ENCODE measurements at places on chromosomes 13 and 19.

GRCh38 chr19:54201172-54201701, 579 bp downstream of the RPS9 start:
- peak overlapping the region; percentile 53 for H3K4me3 ChIP-seq
- H3K27me3 ChIP-seq = no peaks in the 10 kb centered on the region
- peak overlapping the region; percentile 92 for H3K27ac ChIP-seq
- H3K36me3 ChIP-seq = peaks cover 40% of the 10 kb centered on the region
- DNase-seq = no peak
- H3K4me1 ChIP-seq = peaks cover 7% of the 10 kb centered on the region

DNA sequence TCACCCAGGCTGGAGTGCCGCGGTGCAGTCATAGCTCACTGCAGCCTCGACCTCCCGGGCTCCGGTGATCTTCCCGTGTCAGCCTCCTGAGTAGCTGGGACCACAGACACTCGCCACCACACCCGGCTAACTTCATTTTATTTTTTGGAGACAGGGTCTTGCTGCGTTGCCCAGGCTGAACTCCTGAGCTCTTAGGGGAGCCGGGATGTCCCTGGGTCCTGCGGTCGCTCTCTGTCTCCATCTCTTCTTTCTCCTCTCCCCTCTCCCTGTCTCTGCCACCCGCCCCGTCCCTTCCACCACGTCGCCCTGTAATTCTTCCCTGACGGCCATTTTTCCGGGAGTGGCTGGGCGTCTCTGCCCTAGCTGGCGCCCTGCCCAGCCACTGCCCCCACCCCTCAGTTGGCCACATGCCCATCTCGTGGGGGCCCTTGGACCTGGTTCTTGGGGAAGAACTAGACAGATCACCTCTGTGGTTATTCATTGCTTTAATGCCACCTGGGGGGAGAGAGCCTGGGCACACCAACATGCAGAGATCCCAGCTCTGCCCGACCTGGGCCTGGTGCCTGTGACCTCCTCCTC, 18.9 kb downstream of the ARID3A start:
- H3K4me1 ChIP-seq = peaks cover 9% of the 10 kb centered on the region
- no peaks in the 10 kb centered on the region for H3K27me3 ChIP-seq
- H3K27ac ChIP-seq = no peak overlapping the region
- H3K36me3 ChIP-seq = peaks cover 44% of the 10 kb centered on the region
- DNase-seq = no peak

DNA sequence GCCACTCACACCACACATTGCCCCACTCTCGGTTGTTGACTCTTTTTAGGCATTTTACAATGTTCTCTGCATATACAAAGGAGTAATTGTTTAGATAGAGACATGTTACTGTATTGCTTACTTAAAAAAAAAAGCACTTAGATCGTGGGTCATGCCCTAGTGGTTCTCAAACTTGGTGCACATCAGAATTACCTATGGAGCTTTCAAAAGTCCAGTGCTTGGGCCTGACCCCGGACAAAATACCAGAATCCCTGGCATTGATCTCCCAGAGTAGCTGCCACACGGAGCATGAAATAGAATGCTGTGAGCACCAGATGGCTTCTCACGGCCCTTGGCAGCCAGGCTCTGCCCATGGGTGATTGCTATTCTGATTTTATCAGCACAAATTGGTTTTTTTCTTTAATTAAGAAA, 20.0 kb downstream of the ACP7 start:
- DNase-seq = no peak
- H3K4me3 ChIP-seq = no peak overlapping the region
- H3K27me3 ChIP-seq = peaks cover 12% of the 10 kb centered on the region
- H3K27ac ChIP-seq = no peak overlapping the region
- H3K36me3 ChIP-seq = no peaks in the 10 kb centered on the region

DNA sequence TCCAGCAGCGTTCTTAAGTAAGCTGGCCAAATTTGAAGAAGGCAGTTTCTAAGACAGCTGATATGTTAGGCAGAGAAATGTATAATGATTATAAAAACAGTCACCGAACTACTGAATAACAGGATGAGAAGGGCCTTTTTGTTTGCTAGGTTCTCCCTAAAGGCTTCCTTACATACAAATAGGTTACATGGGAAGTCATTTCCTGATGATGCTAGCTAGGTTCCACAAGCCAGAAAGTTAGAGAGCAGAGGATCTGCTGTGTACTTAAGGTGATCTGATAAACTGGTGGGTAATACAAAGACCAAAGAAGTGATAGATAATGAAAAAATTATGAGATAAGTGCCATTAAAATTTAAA, 139.7 kb downstream of the VWA8 start:
- peaks cover 2% of the 10 kb centered on the region for H3K4me1 ChIP-seq
- no peak overlapping the region for H3K27ac ChIP-seq
- H3K36me3 ChIP-seq = no peaks in the 10 kb centered on the region

- no peak overlapping the region for H3K4me3 ChIP-seq
- no peaks in the 10 kb centered on the region for H3K27me3 ChIP-seq
- DNase-seq = no peak
- H3K36me3 ChIP-seq = no peaks in the 10 kb centered on the region
- H3K4me1 ChIP-seq = no peaks in the 10 kb centered on the region
Observed at GRCh38 chr13:93216122-93216521, 10.5 kb upstream of the GPC6 start.

GRCh38 chr13:76778853-76779252, 107.4 kb downstream of the KCTD12 start:
- H3K4me3 ChIP-seq = no peak overlapping the region
- no peak for DNase-seq
- H3K4me1 ChIP-seq = peaks cover 3% of the 10 kb centered on the region
- H3K36me3 ChIP-seq = no peaks in the 10 kb centered on the region

GRCh38 chr13:94947965-94948371, 235.6 kb upstream of the SOX21 start:
- no peak overlapping the region for H3K4me3 ChIP-seq
- no peaks in the 10 kb centered on the region for H3K36me3 ChIP-seq
- H3K27me3 ChIP-seq = no peaks in the 10 kb centered on the region
- no peak overlapping the region for H3K27ac ChIP-seq

DNA sequence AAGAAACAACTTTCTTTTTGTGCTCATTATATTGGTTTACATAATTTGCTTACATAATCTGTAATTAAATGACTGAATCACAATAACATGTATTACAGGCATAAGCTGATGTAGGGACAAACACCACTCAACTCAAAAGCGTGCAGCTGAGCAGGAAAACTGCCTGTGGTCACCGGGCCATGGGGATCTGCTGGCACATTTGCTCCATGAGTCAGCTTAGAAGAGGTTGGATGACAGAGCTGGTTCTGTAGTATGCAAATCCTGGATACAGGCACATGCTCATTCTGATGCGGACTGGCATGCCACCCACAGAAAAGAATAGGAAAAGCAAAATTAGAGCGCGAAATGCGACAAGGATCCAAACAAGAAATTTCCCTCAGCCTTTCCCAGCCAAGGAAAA, 128.6 kb downstream of the USP12 start:
- no peak overlapping the region for H3K4me3 ChIP-seq
- H3K36me3 ChIP-seq = no peaks in the 10 kb centered on the region
- DNase-seq = peak; percentile 98

- H3K4me1 ChIP-seq = no peaks in the 10 kb centered on the region
- no peaks in the 10 kb centered on the region for H3K36me3 ChIP-seq
- H3K27me3 ChIP-seq = peaks cover 41% of the 10 kb centered on the region
- H3K4me3 ChIP-seq = peak within 1 kb of the TSS; percentile 30
Observed at GRCh38 chr19:408902-409515, at the start of gene C2CD4C. Gene C2CD4C, minus strand, starts transcription at chr19:409147. Its CDS starts 786 bp downstream, at chr19:408361.

GRCh38 chr19:29062475-29063435, 150.2 kb downstream of the UQCRFS1 start:
- H3K4me3 ChIP-seq = no peak overlapping the region
- no peaks in the 10 kb centered on the region for H3K36me3 ChIP-seq
- H3K27me3 ChIP-seq = no peaks in the 10 kb centered on the region
- no peak overlapping the region for H3K27ac ChIP-seq
- no peak for DNase-seq
- H3K4me1 ChIP-seq = no peaks in the 10 kb centered on the region

DNA sequence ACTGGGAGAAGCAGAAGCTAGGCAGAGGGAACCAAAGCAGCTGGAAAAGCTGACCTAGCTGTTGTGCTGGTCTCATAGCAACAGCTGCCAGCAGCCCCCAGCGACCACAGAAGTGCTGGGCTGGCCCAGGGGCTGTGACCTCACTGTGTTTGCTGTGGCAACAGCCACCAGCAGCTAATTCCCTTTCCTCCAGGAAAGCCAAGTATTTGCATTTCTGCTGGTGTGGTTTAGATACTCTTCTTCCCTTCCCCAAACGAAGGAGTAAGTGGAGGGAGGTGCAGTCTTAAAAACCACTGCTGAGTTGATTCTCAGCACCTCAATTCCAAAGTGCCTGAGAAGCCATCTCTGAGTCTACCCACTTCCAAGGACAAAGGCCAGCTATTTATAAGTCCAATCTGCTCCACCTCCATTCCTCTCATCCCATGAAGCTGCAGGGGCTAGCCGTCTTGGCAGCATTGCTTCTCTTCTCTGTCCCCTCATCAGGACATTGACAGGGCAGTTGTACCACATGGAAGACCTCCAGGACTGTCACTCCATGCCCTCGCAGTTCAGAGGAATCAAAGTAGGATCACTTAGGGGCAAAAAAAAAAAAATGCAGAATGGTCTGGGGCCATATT, 11.5 kb upstream of the CCDC97 start:
- no peaks in the 10 kb centered on the region for H3K27me3 ChIP-seq
- peaks cover 77% of the 10 kb centered on the region for H3K36me3 ChIP-seq
- H3K4me3 ChIP-seq = no peak overlapping the region
- peaks cover 24% of the 10 kb centered on the region for H3K4me1 ChIP-seq
- DNase-seq = peak; percentile 82

- no peak overlapping the region for H3K27ac ChIP-seq
- H3K4me1 ChIP-seq = no peaks in the 10 kb centered on the region
- H3K36me3 ChIP-seq = no peaks in the 10 kb centered on the region
- H3K4me3 ChIP-seq = no peak overlapping the region
- peaks cover 3% of the 10 kb centered on the region for H3K27me3 ChIP-seq
Observed at GRCh38 chr19:31501427-31502195, 152.4 kb upstream of the TSHZ3 start.

- no peak overlapping the region for H3K27ac ChIP-seq
- DNase-seq = no peak
- H3K36me3 ChIP-seq = peaks cover 3% of the 10 kb centered on the region
- no peak overlapping the region for H3K4me3 ChIP-seq
Observed at GRCh38 chr13:49428041-49428763, 15.7 kb downstream of the CAB39L start.

GRCh38 chr13:52048516-52048915, 24.0 kb downstream of the UTP14C start:
- no peaks in the 10 kb centered on the region for H3K4me1 ChIP-seq
- no peak overlapping the region for H3K4me3 ChIP-seq
- H3K36me3 ChIP-seq = no peaks in the 10 kb centered on the region
- H3K27me3 ChIP-seq = no peaks in the 10 kb centered on the region
- no peak overlapping the region for H3K27ac ChIP-seq
- DNase-seq = peak; percentile 41

DNA sequence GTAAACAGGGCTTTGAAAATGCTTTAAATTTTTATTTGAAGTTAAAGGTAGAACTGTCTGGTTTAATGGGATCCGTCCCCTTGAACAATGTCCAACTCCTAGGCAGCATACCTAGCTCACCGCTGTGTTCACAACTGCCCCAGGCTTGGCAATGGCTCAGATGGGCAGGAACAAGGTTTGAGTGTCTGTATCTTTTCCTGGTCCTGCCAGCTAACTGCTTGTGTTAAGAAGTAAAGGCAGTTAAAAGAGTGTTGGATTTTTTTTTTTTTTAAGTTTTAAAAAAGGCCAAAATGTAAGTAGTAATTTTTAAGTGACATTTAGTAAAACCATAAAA, 66.7 kb upstream of the FNDC3A start:
- no peaks in the 10 kb centered on the region for H3K4me1 ChIP-seq
- no peaks in the 10 kb centered on the region for H3K36me3 ChIP-seq
- H3K27me3 ChIP-seq = peaks cover 1% of the 10 kb centered on the region
- no peak overlapping the region for H3K4me3 ChIP-seq
- DNase-seq = no peak
- H3K27ac ChIP-seq = no peak overlapping the region

DNA sequence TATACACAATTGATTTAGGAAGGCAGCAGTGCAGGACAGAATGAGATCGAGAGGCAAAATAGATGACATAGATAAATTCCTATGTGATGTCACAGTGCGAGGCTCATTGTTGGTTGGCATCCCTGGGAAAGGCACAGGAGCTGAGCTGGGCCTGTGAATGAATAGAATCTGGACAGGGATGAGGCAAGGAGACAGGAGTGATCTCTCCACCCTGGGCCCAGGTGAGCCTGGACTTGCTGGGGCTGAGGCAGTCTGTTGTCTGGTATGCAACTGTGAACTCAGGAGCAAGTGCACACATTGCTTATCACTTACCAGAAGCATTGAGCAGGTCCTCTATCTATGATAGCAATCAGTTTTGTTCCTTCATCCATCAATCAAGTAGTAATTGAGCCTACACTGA, 48.2 kb upstream of the ESD start:
- H3K27me3 ChIP-seq = peaks cover 10% of the 10 kb centered on the region
- H3K4me3 ChIP-seq = no peak overlapping the region
- no peak for DNase-seq
- H3K4me1 ChIP-seq = no peaks in the 10 kb centered on the region
- H3K27ac ChIP-seq = no peak overlapping the region

Measured in IMR-90 (cell line).